ENCODE measurements at places on chromosomes 7 and 10. TPM values are rescaled to one million over a fixed set of nuclear protein-coding genes. Genes with fewer than 3 reads are reported as not detected.

GRCh38 chr10:77182803-77183202, 454.8 kb downstream of the KCNMA1 start:
- DNase-seq: no peak

GRCh38 chr7:83799333-83799732, 150.4 kb upstream of the SEMA3E start:
- DNase-seq: no peak

DNA sequence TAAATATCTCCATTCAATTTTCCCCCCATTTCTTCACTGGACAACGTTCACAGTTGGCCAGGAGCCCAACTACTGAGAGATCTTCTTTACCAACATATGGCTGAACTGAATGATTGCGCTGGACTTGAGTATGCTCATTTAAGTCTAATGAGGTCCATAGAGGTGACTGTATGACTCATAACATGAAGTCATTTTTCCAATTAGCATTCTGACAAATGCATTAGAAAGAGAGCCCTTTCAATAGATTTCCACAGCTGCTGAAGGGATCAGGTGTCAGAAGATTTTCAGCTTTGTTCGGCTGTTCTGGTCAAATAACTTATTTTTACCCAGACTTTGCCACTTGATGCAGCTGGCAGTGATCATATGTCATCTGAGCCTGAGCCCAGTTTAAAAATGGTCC, 438.0 kb downstream of the ETV1 start:
- DNase-seq: no peak

DNA sequence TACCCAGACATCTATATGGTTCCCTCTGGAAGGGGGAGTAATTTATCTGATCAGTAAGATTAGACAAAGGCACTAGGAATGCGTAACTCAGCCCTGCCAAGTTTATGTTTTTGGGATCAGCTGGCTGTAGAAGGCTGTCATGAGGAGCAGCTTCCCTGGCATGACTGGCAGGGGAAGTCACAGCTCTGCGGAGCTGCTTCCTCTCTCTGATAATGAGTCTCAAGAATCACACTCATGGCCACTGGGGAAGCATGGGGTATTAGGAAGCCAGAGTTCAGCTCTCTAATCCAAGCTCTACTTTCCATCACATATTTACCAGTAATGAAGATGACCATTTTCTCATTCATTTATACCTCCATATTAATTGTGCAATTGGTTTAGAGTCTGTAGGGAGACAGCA, 758.9 kb downstream of the GRM8 start:
- DNase-seq: no peak

DNA sequence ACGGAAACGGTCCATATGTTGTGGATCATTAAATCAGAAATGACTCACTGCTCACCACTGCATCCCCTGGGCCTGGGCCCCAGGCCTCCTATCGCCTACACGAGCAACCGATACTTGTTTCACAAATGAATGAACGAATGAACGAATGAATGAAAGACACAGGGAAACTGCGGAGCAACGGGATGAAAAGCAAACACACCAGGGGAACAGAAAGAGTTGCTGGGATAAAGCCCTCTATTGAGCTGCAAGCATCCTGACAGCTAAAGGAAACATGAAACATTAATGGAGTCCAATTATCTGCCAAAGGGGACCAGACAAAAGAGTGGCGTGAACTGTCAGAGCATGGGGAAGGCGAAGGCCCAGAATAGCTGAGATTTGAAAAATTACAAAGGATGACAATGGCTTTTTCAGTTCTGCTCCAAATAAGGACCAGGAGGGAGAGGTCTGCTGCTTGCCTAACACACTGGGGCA, 92.1 kb downstream of the GRB10 start:
- no peak for DNase-seq

GRCh38 chr7:125197731-125198393, 268.2 kb upstream of the POT1 start:
- no peak for DNase-seq

- DNase-seq: no peak
These were observed 36.8 kb downstream of the TMEM130 start for GRCh38 chr7:98833022-98833421.

DNA sequence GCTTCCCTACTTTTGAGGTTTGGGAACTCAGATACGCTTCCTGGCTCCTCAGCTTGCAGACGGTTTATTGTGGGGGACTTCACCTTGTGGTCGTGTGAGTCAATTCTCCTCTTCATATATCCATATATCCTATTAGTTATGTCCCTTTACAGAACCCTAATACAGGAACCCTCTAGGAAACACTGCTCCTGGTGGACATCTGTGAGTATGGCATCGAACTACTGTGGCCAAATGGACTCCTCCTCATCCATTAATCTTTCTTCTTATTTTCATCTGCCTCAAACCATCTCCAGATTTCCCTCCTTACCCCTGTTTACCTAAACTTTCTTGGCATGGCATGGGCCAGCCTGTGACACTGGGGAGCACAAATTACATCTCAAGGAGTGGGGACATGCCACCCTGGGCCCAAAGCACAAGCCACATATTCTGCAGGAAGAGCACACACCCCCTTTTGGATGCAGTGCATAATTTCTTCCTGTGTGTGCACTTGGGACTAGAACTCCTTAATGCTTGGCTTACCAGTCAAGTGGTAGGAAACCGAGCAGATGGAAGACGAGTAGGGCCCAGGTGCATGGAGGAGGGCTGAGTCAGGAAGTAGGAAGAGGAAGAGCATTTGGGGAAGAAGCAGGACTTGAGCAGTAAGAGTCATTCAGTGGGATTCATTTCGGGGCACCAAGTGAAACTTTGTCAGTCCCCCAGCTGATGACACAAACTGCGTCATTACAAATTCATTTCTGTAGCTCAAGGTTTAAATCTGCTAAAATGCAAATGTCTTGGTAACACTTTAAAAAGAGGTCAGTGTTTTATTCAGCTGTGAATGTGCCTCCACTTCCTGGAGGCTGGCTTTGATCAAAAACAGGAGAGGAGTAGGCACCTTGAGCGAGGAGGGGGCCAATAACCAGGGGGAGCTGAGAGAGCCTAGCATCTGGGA, 80.8 kb upstream of the PLXNA4 start:
- DNase-seq: no peak

DNA sequence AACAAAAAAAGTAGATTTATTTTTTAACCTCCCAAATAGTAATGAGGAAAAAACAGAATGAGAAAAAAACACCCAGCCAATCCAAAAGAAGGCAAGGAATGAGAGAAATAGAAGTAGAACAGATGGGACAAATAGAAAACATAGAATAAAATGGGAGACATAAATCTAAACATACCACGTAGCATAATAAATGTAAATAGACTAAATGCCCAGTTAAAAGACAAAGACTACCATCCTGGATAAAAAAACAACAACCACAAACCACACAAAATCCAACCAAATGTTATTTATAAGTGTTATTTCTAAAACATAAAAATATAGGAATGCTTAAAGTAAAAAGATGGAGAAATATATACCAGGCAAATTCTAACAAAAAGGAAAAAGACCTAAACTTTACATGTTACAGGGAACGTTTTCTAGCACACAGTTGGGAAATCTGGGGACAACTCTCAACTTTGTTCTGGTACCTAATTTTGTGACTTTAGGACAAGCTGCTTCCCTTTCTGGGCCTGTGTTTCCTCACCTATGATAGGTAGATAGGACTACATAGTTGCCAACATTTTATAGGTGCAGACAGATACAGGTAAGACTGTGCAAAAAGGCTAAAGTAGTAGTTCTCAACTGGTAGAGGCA, 98.4 kb downstream of the SPDYE5 start:
- DNase-seq: no peak

DNA sequence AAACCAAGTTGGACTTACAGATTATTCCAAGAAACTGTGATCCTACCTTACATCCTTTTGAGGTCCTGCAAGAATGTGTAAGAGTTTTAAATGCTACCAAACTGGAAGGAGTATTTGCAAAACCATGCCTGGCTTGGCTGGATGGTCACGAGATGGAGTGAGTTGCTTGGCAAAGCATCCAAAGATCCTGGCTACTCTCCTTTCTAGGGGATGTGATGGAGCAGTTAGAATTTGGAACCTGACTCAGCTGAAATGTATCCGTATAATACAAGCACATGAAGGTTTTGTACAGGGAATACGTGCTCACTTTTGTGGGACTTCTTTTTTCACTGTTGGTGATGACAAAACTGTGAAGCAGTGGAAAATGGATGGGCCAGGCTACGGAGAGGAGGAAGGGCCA, 13.3 kb upstream of the SYPL1 start:
- no peak for DNase-seq

DNA sequence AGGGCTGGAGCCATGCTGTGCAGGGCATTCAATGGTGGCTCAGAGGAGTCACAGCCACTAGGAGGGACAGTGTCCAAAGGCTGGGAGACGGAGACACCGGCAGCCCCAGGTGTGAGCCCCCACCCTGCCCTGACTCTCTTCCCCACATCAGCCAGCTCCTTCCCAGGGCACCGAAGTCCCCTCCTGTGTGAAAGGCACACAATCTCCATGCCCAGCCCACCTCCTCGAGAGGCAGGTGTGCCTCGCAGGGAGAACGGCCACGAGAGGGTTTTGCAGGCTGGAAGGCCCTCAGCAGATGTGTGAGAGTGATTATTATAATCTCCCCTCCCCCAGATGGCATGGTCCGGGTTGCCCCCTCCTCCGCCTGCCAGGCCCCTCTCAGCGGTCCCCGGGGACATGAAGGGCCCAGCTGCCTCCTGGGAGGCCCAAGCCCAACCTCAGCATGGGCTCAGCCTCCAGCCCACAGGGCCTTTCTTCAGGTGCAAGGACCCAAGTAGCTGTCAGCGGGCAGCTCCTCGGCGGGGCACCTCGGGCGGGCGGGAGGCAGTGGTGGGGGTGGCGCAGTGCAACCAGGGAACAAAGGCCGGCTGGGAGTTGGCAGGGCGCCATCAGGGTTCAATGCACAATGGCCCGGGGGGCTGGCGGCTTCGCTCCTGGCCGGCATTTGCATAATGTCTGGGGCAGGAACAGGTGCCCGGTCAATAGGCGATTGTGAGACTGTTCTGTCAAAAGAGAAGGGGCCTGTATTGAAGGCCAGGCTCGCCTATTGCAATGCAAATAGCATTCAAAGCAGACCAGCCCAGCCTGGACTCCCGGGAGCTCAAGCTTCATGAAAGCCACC, 155.3 kb upstream of the ZMIZ1 start:
- no peak for DNase-seq

GRCh38 chr7:115007751-115008150, 85.9 kb downstream of the MDFIC start:
- no peak for DNase-seq

GRCh38 chr7:25832456-25832855, 319.5 kb upstream of the NFE2L3 start:
- no peak for DNase-seq

GRCh38 chr10:49367600-49367999, 28.3 kb downstream of the DRGX start:
- DNase-seq: peak; percentile 20

DNA sequence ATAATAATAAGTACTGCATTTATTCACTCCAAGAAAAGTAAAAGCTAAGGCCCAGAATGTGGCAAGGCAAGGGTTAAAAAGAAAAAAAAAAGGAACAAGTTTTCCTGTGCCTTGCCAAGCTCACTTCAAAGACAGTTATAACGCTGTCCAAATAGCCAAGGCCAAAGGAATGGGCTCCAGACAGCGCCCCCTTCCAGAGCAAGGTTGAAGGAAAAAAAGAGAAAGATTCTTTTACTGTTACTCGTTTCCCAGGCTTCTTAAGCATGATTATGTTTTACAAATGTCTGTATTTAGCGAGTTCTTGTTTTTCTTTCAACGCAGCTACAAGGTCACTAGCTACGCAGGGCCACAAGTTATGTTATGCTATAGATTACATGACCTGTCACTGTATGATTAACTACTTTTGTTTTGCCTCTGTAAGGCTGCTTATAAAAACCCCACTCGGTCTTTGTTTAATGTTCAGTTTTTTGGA, 9.1 kb upstream of the EIF4H start:
- DNase-seq: no peak

- no peak for DNase-seq
These were observed 4.0 kb upstream of the PDGFA start for GRCh38 chr7:523347-524336.

GRCh38 chr7:137932881-137933269, 69.0 kb downstream of the CREB3L2 start:
- no peak for DNase-seq

DNA sequence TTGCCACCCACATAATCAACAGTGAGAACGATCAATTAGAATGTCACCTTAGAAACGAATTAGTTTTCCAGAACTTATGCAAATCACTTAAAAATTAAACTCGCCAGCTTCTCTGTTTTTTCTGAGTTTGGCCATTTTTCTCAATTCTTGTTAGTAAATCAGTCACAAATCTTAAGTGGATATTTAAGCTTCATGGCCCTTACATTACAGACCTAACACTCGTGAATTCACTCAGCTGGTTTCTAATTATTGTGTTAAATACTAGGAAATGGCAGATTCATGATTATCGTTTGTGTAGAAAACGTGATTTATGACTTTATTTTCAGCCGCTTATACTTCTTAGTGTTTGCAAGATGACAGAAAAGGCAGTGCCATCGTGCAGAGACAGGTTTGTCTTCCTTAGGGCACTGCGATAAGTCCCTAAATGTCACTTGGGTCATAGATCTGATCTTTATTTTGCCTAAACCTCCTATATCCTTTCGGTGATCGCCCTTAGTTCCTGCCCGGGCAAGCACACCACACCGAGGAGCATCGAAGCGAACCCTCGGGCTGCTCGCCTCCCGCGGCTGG, 587 bp upstream of the CELF2 start:
- no peak for DNase-seq

DNA sequence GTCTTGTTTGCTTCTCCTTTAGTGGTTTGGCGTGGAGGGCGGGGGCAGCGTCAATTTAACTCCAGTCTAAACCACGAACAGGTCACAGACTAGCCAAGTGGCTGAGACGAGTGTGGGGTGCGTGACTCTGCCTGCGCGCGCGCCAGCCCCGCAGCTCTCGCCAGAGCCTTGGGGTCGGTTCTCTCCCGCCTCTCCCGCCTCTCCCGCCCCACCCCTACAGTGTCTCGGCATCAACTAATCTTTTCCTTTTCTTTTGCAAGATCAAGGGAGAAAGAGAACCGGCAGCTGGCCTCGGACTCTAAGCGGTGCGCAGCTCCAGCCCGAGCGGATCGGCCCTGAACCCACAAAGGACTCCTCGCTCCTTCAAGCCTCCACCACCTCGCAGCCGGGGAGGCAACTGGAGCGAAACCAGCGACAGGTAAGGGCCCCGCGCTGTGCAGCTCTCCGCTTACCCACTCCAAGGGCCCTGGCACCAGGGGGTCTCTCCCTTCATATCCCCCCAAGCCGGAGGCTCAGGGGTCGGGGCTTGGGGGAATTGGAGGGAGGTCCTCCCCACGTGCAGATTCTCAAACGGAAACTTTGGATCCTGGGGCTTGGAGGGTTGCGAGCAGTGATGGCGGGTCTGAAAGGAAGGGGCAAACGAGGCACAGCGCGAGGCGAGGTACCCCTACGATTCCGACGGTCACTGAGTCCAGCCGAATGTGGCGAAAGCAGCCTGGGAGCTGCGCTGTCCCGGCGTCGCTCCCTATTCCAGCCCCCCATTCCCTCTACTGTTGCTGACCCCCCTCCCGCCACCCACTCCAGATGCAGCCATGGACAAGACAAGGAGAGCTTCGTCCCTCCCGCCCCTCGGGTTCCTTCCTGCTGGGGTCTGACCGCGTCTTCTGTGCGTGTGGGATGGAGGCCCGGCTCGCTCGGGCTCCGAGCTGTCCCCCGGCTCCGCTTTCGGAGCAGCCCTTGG, 829 bp downstream of the CHRM2 start:
- DNase-seq: no peak

CPA2 gene
- total RNA-seq: not detected

ECHDC3 gene
- total RNA-seq: 13.3 TPM

XRCC2 gene
- 0.96 TPM for total RNA-seq

NME8 gene
- 1.5 TPM for total RNA-seq

GJD4 gene
- total RNA-seq: not detected

PSMC2 gene
- total RNA-seq: 96.1 TPM

TMEM229A gene
- total RNA-seq: 0.42 TPM

TRIM73 gene
- 6.5 TPM for total RNA-seq

ADAM12 gene
- 12.3 TPM for total RNA-seq

VWC2 gene
- 0.10 TPM for total RNA-seq

LIPM gene
- not detected for total RNA-seq

Data from ureter (tissue), 1 donor.